ENCODE measurements at places on chromosomes 13 and 19.

GRCh38 chr13:80276371-80277289, 64.3 kb downstream of the SPRY2 start:
- no peak for DNase-seq

- no peak for DNase-seq
These were observed 40.5 kb downstream of the ACTN4 start for GRCh38 chr19:38687837-38688378.

GRCh38 chr19:5152013-5152763, 183.3 kb downstream of the KDM4B start:
- DNase-seq: peak; percentile 74

DNA sequence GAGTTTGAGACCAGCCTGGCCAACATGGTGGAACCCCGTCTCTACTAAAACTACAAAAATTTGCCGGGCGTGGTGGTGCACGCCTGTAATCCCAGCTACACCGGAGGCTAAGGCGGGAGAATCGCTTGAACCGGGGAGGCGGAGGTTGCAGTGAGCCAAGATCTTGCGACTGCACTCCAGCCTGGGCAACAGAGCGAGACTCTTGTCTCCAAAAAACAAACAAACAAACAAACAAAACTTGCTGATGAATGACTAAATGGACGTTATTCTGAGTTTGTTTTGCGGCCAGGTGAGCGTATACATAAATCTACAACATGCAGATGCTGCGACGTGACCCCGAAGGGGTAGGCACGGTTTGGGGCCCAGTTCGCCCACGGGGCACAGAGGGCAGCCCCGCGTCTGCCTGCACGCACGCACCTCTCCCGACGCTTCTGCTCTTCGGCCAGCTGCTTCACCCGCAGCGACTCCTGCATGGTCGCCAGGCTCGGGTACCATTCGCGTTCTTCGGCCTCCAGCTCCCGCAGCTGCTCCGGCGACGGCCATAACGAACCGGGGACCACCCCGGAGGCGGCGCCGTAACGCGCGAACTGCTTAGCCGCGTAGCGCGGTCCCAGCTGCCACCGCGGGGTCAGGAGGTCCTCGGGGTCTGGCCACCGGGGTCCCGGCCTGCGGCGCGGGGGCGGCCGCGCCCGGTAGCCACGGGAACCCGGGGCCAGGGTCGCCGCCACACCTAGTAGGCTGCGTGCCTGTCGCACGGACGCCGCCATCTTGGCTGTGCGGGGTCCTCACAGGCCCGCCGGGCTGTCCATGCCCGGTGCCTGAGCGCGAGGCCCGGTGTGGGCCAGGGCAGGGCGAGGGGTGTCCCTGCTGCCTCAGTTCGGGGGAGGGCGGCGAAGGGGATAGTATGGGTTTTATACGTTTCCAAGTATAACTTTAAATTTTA, at the start of gene GADD45GIP1:
TSS of gene GADD45GIP1 (minus strand) at position 778 of the 943 bp plus-strand sequence. CDS start at position 767, 11 bp downstream.
- peak; percentile 93 for DNase-seq

DNA sequence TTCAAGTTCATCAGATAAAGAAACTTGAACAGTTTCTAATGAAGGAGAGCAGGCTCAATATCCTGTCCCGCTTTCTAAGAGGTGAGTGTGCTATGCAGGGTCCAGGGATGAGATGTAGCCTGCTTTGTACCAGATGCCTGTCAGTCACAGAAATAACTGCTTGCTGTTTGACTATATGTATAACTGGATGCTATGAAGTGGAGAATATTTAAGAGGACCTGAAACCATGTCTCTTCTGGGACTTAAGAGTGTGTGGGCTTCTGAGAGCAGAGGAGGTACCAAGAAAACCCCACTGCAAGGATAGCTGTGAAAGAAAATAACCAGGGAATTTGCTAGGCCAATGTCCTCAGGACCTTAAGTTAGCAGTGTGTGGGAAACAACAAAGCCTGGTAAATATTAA, 246.3 kb upstream of the RFC3 start:
- DNase-seq: no peak

DNA sequence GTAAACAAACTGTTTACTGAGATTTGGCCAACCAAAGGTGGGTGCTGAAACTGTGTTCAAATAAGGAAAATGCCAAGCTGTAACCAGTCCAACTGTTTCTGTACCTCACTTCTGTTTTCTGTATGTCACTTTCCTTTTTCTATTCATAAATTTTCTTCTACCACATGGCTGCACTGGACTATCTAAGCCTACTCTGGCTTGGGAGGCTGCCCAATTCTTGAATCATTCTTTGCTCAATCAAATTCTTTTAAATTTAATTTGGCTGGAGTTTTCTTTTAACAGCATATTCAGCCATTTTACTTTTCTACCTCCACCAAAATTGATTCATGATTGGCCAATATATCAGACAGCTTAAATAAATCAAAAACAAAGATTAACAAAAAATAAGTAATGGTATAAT, 1575.5 kb upstream of the SPRY2 start:
- DNase-seq: no peak

GRCh38 chr13:45040622-45041021, 51.3 kb downstream of the GPALPP1 start:
- DNase-seq: no peak

- no peak for DNase-seq
These were observed 99.5 kb upstream of the TMTC4 start for GRCh38 chr13:100773923-100774663.

DNA sequence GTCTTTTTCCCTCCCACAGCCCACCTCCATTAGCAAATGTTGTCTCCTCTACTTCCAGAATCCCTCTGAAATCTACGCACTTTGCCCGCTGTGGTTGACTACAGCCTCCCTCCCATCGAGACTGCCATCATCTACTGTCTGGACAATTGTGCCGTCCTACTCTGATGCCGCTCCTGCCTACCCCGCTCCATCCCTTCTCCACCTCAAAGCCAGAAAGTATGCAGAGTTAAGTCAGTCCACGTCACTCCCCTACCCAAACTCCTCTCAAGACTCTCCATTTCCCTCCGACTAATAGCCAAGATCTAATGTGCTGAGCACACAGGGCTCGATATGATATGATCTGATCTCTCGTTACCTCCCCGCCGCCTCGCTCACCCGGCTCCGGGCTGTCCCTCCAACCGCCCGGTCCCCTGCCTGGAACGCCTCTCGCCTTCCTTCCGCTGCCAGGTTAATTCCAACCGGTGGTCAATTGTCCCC, 556 bp downstream of the CACTIN start:
- no peak for DNase-seq

DNA sequence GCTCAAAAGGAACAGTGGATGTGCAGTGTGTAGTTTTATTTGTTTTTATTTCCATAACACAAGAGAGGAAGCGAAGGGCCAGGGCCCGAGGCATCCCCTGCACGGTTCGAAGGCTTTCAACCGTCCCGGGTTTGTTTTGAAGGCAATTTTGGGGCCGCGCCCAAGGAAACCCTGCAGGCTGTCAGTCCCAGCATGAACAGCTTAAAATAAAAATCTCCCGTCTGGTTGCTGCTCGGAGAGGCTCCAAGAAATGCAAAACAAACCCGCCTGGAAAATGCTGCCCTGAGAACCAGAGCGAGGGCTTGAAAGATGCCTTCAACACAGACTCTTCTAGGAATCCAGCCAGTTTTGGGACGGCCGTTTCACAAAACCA, 16.0 kb downstream of the LSM4 start:
- DNase-seq: peak; percentile 42

GRCh38 chr19:23772675-23773063, 14.0 kb upstream of the ZNF681 start:
- DNase-seq: no peak

DNA sequence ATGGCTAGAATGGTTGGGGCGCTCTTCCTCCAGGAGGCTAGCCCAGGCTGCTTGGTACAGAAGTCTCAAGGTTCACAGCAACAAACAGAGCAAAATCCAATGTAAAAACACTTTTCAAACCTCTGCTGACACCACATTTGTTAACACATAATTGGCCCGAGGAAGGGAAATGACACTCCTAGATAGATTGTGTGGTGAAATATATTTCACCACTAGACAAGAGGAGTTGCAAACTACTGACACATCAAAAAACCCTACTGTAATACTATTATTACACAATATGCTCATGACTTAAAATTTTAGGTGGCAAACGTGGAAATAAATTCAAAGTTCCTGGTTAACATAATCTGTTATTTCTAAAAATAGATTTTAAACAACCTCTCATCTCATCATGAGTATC, 643.6 kb downstream of the PCDH9 start:
- no peak for DNase-seq

DNA sequence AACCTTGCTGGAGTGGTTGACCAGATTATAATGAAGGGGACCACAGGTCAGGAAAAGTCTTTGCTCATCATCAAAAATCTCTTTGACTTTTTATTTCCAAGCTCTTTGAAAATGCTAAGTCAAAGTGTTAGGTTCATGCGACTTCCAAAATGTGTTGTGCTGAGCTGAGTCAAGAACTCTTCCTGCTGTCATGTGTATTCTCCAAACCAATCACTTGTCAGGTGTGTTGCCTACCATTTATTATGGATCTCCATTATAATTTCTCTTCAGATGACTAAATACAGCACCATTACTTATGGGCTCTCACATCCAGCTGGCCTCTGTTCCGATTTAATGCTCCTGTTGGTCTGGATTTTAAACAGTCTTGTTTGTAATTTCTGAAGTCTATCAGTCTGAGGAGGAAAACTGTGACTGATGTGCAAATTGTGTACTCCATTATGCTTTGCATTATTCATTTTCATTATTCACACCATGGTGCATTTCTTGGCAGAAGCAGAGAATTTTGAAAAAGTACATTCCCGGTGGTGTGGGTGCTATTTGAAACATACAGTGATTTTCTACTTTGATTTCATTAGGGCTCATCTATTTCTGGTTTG, 562.5 kb downstream of the LMO7 start:
- DNase-seq: no peak

GRCh38 chr19:13770013-13770635, 4.1 kb upstream of the C19orf53 start:
- DNase-seq: no peak

- DNase-seq: no peak
These were observed 31.6 kb downstream of the WDR87 start for GRCh38 chr19:37874784-37875183.

GRCh38 chr19:13334801-13335481, 171.3 kb downstream of the CACNA1A start:
- DNase-seq: no peak

DNA sequence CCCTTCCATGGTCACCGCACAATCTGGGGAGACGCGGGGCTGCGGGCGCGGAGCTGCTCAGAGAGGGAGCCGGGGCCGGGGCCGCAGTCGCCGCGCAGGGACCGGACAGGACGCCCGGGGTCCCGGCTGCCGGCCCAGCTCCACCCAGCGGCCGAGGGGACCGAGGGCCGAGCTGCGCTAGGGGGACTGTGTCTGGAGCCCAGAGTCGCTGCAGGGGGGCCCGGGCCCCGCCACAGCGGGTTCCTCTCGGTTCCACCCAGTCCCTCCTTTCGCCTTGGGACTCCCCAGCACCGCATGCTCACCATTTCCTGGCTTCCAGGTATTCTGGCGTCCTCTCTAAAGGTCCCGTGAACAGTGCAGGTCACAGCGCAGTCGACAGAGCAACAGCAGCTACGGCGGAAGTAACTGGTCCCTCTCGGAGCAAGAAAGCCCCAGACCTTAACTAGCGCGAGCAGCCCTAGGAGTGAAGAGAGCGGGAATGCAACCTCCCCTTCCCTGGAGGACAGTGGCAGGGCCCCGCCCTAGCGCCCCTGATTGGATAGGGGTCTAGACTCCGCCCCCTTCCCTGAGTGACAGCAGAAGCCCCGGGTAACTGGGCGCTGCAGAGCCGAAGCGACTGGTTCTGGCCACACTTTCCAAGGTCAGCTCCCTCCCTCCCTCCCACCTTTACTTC, at the start of gene ZNF878:
TSS of gene ZNF878 (minus strand) at position 465 of the 673 bp plus-strand sequence. CDS start at position 305, 160 bp downstream.
- peak; percentile 78 for DNase-seq

- DNase-seq: no peak
These were observed 198.5 kb downstream of the KATNAL1 start for GRCh38 chr13:30108913-30109237.

GRCh38 chr13:40442231-40442630, 224.2 kb downstream of the FOXO1 start:
- DNase-seq: no peak

GRCh38 chr13:21225841-21226581, 49.6 kb downstream of the MRPL57 start:
- no peak for DNase-seq

DNA sequence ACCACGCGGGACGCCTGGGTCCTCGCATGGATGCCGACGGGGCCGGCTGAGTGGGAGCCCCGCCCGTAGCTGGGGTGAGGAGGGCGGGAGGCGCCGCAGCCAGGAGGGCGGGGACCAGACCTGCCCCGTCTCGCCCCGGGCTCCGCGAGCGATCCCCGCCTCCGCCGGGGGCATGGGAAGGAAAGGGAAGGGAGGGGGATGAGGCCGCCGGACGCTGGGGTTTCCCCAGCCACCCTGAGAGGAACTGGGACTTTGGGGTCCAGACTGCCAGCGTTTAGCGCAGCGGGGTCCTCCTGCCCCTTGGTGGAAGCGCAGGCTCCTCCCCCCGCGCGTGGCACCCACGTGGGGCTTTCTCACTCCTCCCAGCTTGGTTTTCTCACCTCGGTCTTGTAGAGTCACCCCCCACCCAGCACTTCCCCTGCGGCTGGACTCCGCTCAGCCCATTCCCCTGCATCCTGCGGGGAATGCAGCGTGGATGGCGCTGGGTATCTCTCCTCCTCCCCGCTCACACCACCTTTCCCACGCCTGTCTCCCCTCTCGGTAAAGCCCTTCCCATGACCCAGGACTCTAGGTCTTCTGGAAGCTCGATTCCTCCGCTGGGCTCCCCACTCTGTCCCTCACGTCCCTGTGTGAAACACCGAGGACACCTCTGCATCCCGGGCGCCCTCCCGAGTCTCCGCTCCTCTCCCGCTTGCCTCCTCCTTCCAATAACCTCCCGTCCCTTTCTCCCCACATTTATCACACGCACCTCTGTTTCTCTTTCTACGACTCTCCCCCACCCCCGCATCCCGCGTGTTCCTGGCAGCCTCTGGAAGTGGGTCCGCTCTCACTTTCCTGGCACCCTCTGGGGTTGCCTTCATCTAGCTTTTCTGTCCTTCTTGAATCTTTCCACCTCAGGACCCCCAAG, 2.1 kb downstream of the TGFB1 start:
- DNase-seq: no peak

DNA sequence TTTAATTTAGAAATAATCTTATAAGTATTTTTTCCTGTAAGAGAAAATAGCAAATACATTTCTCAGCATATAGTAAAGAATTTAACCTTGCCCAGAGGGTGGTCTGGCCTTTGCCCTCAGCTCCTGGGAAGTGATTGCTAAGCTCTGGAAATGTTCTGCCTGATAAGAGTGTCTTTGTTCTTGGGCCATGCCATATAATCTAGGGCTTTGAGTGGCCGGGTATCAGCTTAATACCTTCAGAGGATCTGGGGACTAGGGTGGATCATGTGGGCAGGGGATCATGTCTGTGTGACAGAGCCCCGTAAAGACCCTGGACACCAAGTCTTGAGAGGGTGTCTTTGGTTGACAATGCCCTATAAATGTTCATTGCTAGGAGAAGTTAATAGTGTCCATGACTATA, 1032.4 kb upstream of the MIR17HG start:
- no peak for DNase-seq
